Activated CD8-positive, alpha-beta memory T cell treated with anti-CD3 and anti-CD28 coated beads, Interleukin-2, amount 10 ng/mL, durations not matched to agents 7 days and 5 days (primary cell): ENCODE measurements at places on chromosomes 13 and 19. TPM values are rescaled to one million over a fixed set of nuclear protein-coding genes. Genes with fewer than 3 reads are reported as not detected.

DNA sequence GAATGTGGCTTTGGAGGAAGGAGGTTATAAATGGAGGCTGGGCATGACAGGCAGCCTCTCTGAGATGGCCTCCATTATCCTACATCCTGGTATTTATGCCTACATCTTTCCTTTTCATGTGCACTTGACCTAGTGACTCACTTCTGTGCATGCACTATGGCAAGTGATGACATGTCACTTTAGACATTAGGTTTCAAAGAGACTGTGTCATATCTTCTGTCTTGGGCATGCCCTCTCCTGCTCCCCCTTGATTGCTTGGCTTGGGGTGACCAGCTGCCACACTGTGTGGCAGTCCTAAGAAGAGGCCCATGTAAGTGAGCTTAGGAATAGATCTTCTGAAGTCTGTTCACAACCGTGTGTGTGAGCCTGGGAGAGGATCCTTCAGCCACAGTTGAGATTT is 472.8 kb downstream of the FGF9 start:
- DNase-seq: no peak

DNA sequence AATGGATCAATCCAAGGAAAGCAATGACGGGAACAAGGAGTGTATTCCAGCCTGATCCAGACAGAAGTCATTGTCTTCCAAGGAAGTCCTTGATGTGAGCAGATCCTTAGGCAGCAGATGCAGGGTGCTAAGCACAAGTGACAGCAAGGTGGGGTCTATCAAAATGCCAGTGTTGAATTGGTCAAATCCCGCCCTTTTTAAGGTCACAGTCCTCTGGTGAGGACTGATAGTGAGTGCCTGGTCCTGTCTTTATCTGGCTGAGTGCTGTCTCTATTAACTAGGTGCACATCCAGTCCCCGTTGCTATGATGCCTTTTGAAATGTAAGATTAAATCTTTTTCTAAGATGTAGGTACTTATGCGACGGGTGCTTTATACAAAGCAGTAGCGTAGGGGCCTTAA is 1.3 kb upstream of the LAMP1 start:
- DNase-seq: no peak

SHISA7 gene
- not detected for total RNA-seq

ZFP30 gene
- total RNA-seq: 11.9 TPM

ZNF85 gene
- total RNA-seq: 20.6 TPM

DNA sequence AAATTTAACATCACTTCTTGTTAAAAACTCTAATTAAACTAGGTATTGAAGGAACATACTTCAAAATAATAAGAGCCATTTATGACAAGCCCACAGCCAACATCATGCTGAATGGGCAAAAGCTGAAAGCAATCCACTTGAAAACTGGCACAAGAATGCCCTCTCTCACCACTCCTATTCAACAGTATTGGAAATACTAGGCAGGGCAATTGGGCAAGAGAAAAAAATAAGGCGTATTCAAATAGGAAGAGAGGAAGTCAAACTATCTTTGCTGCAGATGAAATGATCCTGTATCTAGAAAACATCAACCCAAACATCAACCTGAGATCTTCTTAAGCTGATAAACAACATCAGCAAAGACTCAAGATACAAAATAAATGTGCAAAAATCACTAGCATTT is 15.6 kb upstream of the LILRB1 start:
- no peak for DNase-seq

IGFL1 gene
- not detected for total RNA-seq

- DNase-seq: peak; percentile 67
Measured at GRCh38 chr19:4067396-4068046, 822 bp upstream of the ZBTB7A start.

DNA sequence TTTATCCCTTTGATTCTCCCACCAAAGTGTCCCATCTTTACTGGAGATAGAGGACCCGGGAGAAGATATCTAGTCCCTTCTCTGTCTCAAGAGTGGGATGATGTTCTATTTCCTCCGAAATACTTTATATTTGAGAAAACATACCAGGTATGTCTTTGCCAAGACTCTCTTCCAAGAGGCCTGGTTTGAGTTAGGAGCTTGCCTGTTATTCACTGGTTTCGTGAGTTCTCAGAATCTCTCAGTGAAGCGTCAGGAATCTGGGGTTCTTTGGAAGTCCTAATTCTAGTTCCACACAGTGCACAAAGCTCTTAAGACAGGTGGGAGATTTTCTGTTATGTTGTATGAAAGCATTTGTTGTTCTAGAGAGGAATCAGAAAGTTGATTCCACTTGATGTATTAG is 182.0 kb downstream of the DNAJC15 start:
- DNase-seq: no peak

DNA sequence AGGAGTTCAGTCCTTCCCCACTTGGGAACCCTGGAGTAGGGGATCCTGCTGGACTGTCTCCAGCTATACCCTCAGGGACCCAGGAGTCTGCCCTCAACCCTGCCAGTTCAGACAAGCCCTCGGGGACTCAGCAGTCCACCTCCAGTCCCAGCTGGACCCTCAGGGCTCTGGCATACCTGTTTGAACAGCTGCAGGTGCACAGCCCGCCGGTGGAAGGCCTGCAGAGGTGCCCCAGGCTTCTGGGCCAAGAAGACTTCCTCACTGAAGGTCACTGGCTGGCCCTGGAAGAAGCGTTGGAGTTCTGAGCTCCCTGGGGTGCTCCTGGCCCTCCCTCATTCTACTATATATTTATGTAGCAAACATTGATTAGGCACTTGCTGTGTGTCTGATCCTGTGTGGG is 8.6 kb downstream of the CRB3 start:
- no peak for DNase-seq

- DNase-seq: no peak
Measured at GRCh38 chr13:71803066-71803465, 63.9 kb downstream of the DACH1 start.

CDX2 gene
- not detected for total RNA-seq

RNF17 gene
- not detected for total RNA-seq

TMEM150B gene
- total RNA-seq: 1.2 TPM

DNA sequence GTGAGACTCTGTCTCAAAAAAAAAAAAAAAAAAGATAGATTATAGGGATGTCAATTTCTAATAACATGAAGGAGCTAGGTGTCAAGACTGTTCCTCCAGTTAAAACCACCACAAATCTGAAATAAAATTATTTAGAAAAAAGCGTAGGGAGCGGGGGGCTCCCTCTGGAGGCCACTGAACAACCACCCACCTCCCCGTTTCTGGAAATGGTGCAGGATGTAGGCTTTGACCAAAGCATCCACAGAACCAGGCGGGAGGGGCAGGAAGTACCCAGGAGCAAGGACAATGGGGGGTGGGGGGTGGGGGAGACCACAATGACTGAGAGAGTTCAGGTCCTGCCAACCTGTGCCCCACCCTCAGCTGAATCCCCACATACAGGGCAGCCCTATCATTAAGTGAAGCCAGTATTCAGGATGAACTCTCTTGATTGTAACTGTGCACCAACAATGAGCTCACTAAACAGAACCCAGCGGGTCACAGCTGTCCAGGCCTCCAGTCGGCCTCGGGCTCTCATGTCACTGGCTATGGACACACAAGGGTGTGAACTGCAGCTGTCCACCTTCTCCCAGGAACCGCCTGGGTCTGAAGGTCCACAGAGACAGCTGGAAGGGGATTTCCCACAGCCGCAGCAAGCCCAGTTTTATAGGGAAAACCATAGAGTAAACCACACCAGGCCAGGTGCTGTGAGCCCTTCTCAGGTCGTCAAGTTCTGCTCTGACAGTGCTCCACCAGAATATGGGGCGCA is 6.6 kb downstream of the ZSCAN18 start:
- no peak for DNase-seq

- no peak for DNase-seq
Measured at GRCh38 chr13:67120872-67121531, 109.1 kb downstream of the PCDH9 start.

- DNase-seq: no peak
Measured at GRCh38 chr19:47197141-47197540, 33.9 kb downstream of the BBC3 start.

GRCh38 chr19:20513189-20513904 is 52.2 kb downstream of the ZNF737 start:
- no peak for DNase-seq

- DNase-seq: peak; percentile 89
Measured at GRCh38 chr19:45444318-45445041, 20.8 kb upstream of the ERCC1 start.

IL27RA gene
- total RNA-seq: 60.3 TPM

TMC4 gene
- 0.89 TPM for total RNA-seq

ZNF284 gene
- total RNA-seq: 2.2 TPM

- no peak for DNase-seq
Measured at GRCh38 chr13:51112771-51113170, 1.7 kb upstream of the C13orf42 start.

DNA sequence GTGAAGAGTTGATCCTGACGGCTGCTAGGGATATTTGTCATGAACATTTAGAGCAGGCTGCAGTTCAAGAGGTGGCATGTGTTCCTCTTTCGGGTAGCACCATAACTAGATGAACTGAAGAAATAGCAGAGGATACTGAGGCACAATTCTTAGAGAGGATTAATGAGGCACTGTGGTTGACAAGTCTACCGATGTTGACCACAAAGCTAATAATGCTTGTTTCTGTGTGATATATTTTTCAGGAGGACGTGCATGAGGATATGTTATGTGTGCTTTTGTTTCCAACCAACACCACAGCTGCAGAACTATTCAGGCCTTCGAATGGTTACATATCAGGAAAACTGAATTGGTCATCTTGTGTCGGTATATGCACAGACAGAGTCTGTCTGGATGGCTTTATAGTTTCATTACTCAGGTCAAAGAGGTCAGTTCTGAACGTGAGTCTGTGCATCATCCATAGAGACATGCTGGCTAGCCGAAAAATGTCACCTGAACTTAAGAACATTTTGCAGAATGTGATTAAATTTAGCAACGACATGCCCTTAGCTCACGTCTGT is 210.1 kb upstream of the IRS2 start:
- DNase-seq: no peak

DNA sequence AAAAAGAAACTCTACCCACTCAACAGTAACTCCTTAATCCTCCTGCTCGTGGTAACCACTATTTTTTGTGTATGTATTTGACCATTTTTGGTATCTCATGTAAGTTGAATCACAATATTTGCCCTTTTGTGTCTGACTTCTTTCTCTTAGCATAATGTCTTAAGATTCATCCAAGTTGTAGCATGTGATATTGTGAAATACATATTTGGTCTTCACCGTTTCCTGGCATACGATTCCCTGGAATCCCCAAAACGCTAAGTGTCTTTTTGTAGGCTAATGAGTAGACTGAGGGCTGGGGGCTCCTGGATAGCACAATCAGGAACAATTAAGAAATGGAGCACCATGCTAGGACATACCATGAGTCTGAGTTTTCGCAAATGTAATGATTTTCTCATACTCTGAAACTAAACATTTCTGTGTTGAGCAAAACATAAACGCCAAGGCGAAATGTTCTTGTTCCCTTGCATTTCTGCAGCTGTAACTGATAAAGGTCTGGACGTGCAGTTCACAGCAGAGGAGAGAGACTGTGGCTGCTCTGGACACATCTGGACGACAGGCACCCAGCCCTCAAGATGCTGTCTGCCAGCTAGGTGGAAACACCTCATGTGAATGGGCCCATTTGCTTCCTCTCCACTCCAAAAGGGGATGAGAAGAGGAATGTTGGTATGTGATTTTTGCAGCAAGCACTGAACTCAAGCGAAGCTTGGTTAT is 38.4 kb downstream of the BRD4 start:
- no peak for DNase-seq

DNA sequence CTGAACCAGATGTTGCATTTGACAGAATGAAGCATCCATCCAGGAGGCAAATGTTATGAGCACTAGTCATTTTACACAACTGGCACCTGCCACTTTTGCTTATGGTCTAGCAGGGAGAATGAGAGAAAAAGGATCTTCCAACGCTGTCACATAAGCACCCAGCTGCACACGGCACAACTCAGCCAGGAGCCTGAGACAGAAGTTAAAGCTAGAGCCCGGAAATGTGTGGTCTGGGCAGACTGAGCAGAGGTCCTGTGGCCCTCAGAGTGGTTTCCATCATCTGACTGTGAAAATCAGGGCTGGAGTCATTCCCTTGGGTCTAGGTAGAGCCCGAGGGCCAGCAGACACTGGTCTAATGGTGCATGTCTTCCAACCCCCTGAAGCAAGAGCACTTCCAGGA is 78.4 kb upstream of the XPO4 start:
- DNase-seq: no peak

DNA sequence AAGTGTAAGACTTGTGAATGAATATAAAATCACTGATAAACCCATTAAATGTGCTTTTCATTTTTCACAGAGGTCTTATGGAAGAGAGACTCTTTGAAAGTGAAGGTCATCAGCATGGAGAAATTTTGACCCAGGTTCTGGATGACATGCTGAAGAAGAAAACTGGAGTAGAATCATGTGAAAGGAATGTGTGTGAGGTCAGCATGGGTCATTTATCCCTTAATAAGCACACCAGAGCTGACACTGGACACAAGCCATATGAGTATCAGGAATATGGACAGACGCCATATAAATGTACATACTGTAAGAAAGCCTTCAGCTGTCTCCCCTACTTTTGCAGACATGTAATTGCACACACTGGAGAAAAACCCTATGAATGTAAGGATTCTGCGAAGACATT is 29.0 kb downstream of the ZNF20 start:
- DNase-seq: no peak

ZNF793 gene
- total RNA-seq: 2.7 TPM

DNA sequence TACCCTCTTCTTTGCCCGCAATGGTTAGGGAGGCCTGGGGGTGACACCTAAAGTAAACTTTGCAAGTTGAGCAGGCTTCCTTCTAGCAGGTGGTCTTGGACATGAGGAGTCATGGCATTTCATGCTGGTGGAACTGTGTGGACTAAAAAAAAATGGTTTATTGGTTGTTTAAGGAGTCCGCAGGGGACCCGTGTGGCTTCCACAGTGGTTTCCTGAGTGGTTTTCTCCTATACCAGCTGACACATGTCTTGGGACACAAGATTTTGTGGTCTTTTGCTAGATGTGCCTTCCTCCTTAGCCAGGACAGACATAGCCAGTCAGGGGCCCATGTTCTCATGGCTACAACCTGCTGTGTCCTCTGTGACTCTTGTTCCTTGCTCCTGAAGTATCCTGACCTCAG is 1.5 kb downstream of the ZNF543 start:
- DNase-seq: no peak

- no peak for DNase-seq
Measured at GRCh38 chr13:34640179-34640992, 301.7 kb upstream of the NBEA start.

DNA sequence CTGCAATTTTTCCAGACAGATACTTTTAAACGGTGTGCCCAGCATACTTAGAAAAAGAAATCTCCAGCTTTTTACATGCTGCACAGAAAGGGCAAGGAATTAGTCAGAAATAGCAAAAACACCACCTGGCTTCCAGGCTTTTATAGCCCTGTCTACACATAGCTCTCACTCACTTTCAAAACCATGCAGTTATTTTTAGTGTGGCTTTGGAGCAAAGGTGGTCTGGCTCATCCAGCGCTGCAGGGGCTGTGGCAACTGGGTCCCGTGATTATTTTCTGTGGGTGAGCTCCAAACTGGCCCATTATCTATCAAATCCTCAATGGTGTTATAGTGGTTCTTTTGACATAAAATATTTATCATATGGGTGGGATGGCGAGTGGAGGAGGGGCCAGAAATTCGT is 57.0 kb downstream of the COL4A2 start:
- DNase-seq: no peak

NANOS3 gene
- total RNA-seq: 2.8 TPM

SIAH3 gene
- not detected for total RNA-seq
